ENCODE measurements at places on chromosomes 6 and 20.

- H3K4me1 ChIP-seq, result no peaks in the 10 kb centered on the region
- no peaks in the 10 kb centered on the region for H3K27me3 ChIP-seq
- no peak overlapping the region for H3K4me3 ChIP-seq
- H3K36me3 ChIP-seq, result no peaks in the 10 kb centered on the region
- no peak overlapping the region for H3K27ac ChIP-seq
These were observed 67.1 kb upstream of the ADGRF4 start for GRCh38 chr6:47631269-47631772.

DNA sequence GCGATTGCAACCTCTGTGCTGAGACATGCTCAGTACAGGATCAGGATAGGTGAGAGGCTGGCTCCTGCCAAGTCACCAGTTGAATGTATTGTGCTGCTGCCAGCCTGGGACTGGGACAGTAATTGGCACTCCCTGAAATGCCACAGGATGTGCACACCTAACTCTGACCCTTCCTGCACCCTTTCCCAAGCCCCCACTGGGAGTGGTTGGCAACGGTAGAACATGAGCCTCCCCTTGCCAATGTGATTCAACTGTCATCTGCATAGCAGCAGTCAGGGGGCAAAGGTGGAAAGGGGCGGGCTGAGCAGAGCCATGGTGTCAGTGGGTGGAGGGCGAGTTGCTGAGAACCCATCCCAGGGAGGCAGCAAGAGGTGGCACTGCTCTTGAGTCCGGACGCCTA is 15.4 kb downstream of the SPINT3 start:
- no peaks in the 10 kb centered on the region for H3K36me3 ChIP-seq
- peaks cover 6% of the 10 kb centered on the region for H3K27me3 ChIP-seq
- H3K27ac ChIP-seq, result no peak overlapping the region

- DNase-seq, result no peak
- H3K4me1 ChIP-seq, result no peaks in the 10 kb centered on the region
These were observed 115.1 kb upstream of the FRMD1 start for GRCh38 chr6:168193816-168194721.

GRCh38 chr6:111843347-111844147 is 29.7 kb downstream of the FYN start:
- H3K36me3 ChIP-seq, result no peaks in the 10 kb centered on the region
- H3K4me3 ChIP-seq, result no peak overlapping the region
- peak; percentile 46 for DNase-seq

GRCh38 chr6:106609699-106610098 is 19.6 kb downstream of the RTN4IP1 start:
- DNase-seq, result no peak
- no peak overlapping the region for H3K27ac ChIP-seq
- H3K36me3 ChIP-seq, result no peaks in the 10 kb centered on the region
- no peak overlapping the region for H3K4me3 ChIP-seq

- H3K36me3 ChIP-seq, result no peaks in the 10 kb centered on the region
- no peaks in the 10 kb centered on the region for H3K4me1 ChIP-seq
- DNase-seq, result no peak
These were observed 21.8 kb downstream of the HMGCLL1 start for GRCh38 chr6:55557146-55557545.

DNA sequence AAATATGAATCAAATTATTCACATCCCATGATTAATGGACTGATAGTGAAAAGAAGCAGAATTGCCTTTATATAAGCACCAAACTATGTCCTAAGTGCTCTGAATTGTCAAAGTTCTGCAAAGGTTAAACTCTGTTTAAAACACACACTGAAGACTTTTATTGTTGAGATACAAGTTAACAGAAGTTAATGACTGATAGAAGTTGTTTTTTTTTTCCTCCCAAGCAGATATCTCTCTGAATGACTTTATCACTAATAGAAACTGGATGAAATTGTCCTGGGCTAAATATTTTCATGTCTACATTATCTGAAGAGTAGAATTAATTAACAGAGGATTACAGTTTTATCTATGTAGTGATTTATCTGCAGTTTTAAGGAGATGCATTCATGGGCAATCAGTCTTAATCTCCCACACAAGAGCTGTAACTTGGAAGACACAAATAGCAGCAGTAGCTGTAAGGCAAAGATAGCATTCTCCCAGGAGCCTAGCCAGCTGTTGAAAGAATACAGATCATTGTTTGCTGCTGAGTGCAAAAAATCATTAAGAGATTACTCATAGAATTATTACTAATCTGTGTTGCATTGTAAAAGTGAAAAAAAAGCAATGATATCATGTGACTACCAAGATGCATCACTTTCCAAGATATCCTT is 49.9 kb downstream of the BMP5 start:
- no peak overlapping the region for H3K27ac ChIP-seq
- no peaks in the 10 kb centered on the region for H3K36me3 ChIP-seq
- no peak overlapping the region for H3K4me3 ChIP-seq
- DNase-seq, result peak; percentile 87

DNA sequence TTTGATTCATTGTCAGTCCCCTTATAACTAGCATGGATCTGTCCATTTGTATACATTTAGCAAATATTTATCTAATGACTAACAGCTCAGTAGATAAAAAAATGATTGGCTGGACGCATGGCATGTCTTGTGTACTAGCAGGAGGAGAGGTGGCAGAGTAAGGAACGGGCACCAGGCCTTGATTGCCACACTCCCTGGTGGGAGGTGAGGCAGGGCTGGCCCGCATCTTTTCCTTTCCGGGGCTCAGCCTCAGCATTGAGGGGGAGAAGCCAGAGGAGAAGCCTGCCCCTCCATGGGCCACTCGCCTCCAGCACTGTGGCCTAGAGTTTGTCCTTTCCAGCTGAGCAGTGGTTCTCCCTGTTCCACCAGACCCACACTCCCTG is 84.9 kb upstream of the TMEM181 start:
- peak; percentile 32 for DNase-seq
- peaks cover 17% of the 10 kb centered on the region for H3K4me1 ChIP-seq
- no peak overlapping the region for H3K4me3 ChIP-seq
- no peaks in the 10 kb centered on the region for H3K36me3 ChIP-seq
- H3K27ac ChIP-seq, result peak overlapping the region; percentile 32

DNA sequence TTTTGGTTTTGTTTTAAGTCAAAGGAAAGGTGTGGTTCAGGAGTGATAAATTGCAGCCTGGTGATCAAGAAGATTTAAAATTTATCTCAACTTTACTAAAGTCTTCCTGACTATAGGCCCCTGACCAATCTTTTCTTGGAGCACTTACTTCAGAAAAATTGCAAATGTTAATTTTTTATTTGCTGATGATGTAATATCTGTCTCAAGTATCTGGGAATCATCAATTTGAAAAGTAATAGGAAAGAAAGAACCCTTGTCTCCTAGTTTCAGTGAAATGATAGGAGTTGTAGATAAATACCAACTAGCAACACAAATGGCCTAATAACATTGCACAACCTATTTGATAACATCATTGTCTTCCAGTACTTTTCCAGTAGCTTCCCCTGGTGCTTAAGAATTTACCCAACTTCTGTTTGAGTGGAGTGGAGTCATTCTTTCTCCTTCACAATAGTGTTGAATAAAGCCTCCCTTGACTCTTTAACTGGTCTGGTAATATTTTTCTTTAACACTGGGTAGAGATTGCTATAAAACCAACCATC is 648.3 kb upstream of the ADGRB3 start:
- H3K4me3 ChIP-seq, result no peak overlapping the region
- DNase-seq, result no peak
- no peaks in the 10 kb centered on the region for H3K36me3 ChIP-seq
- H3K27ac ChIP-seq, result no peak overlapping the region

GRCh38 chr6:33314943-33315792 is 1.3 kb upstream of the TAPBP start:
- H3K27ac ChIP-seq, result peak overlapping the region; percentile 82
- H3K27me3 ChIP-seq, result no peaks in the 10 kb centered on the region
- peaks cover 19% of the 10 kb centered on the region for H3K36me3 ChIP-seq
- no peak for DNase-seq
- H3K4me1 ChIP-seq, result peaks cover 48% of the 10 kb centered on the region

DNA sequence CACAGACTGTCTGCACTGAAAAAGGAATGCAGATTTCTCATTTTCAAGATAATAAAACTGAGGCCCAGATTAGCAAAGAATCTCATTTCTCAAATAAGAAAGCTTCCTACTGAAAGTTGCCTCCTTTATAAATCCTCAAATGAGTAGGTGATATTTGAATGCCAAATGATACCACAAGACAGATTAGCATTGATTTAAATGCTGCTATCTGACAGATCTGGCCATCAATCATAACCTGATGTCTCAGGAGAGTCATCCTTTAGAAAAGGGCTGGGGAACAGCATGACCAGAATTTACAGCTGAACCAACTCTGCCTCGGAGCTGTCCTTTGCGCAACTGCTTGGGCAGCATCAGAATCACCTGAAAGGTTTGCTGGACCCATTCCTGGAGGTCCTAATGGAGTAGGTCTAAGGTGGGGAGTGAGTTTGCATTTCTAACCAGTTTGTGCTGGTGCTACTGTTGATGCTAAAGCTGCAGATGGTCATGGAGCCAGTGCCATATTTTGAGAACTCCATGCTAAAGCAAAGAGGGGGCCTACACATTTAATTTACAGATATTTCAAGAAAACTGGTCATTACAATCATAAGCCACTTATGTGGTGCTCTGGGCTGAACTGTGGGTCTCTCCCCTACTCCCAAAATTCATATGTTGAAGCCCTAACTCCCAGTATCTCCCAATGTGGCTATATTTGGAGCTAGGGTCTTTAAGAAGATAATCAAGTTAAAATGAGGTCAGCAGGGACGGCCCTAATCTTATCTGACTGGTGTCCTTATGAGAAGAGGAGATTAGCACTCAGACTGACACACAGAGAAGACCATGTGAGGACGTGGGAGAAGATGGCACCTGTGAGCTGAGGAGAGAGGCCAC is 295.5 kb upstream of the JARID2 start:
- no peaks in the 10 kb centered on the region for H3K27me3 ChIP-seq
- no peak for DNase-seq
- H3K4me1 ChIP-seq, result no peaks in the 10 kb centered on the region
- H3K36me3 ChIP-seq, result no peaks in the 10 kb centered on the region

DNA sequence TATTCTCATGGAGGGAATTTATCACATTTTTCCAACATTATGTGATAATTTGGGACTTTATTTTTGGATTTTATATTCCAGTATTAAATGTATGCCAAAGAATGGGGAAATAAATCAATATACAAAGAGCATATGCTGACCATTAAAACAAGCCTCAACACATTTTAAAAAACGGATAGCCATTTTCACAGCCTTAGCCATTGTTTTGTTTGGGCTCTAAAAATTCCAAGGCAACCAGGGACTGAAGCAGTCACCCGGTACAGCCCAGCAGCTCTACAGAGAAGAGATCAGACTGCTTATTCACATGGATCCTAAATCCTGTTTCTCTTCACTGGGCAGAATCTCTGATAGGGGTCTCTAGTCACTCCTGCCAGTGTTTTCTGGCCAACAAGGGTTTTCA is 150.2 kb upstream of the OGFRL1 start:
- H3K4me3 ChIP-seq, result no peak overlapping the region
- peaks cover 5% of the 10 kb centered on the region for H3K4me1 ChIP-seq
- H3K27me3 ChIP-seq, result no peaks in the 10 kb centered on the region
- H3K36me3 ChIP-seq, result no peaks in the 10 kb centered on the region
- H3K27ac ChIP-seq, result no peak overlapping the region

DNA sequence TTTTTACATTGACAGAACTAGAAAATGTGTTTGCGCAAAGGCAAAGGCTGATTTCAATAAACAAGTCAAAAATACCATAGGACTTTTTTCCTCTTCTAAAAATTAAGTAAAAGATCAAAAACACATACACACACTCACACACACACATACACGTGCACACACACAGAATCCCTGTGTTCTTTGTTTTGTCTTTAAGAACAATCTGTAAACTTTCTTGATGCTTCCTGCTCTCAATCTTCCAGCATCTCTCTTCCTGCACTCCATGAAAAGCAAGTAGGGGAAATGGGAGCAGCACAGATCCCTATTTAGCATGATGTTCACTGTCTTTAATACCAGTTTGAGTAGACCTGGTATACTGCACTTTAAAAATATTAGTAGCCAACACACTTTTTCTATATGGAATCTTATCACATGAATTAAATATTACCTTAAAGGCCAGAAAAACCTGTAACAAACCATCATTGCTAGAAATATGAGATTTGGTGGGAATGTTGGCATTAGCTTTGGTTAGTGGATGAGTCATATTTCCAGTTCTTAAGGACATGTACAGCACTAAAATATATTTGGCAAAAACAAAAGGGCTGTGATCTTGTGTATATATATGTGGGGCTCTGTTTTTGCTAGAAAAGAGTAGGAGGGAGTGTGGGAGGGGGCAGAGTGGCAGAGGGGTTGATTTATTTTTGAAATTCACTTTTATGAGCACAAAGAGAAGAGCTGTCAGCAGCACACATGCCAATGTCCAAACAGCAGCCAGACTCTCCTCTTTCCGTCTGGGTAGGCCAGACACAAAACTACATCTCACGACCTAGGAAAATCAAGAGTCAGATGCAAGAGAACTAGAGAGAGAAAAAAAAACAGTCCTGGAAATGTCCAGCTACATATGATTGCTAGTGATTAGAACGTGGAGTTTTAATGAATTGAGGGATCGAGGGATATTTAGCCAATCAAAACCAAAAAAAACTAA is 4.6 kb downstream of the PTPRK start:
- DNase-seq, result peak; percentile 69
- no peaks in the 10 kb centered on the region for H3K27me3 ChIP-seq
- peak overlapping the region; percentile 34 for H3K4me3 ChIP-seq
- H3K4me1 ChIP-seq, result peaks cover 33% of the 10 kb centered on the region

DNA sequence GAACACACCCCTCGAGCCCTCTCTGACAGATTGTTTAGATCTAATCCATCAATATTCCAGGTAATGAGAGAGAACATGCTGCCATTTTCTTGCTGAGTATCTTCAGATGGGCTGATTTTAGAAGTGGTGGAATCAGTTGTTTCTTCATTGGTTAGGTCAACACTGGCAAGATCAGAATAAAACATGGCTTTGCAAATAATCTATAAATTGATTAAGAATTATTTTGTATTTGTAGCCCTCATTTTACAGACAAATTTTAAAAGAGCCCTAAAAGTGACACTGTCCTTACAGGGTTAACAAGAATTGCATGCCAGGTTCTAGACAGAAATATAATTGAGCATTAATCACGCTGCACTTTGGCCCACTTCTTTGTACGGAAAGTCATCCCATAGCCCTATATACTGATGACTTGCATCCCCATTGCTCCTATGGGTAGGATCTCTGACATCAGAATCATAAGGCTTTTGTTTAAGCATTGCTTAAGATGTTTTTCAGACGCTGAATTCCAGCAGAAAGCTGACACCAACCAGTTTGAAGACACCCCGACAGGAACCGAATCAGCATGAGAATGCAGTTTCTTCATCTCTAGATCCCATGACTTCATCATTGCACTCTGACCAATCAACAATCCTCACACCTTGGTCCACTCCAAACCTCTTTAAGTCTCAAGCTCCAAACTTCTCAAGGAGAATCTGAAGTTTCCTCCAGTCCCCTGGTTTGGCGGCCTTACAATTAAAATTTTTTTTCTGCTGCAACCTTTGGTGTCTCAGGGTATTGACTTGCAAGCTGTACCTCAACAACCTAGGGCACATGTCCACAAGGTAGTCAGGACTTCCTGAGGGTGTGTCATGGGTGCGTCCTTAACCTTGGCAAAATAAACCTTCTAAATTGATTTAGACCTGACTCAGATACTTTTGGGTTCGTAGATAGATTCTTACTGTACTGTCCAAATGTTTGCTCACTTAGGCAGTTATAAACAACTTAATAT is 7.8 kb downstream of the TDP2 start:
- no peaks in the 10 kb centered on the region for H3K4me1 ChIP-seq
- DNase-seq, result no peak
- no peak overlapping the region for H3K4me3 ChIP-seq
- H3K27ac ChIP-seq, result no peak overlapping the region

GRCh38 chr20:21391185-21391971 is 5.9 kb downstream of the NKX2-4 start:
- no peak for DNase-seq
- H3K4me1 ChIP-seq, result no peaks in the 10 kb centered on the region
- H3K27me3 ChIP-seq, result peaks cover 56% of the 10 kb centered on the region
- H3K36me3 ChIP-seq, result peaks cover 17% of the 10 kb centered on the region

Measured in astrocyte (in vitro differentiated cells and primary cell).